Immature natural killer cell (primary cell): ENCODE measurements at places on chromosomes 11 and 22.

- peak overlapping the region; percentile 80 for H3K4me3 ChIP-seq
- no peaks in the 10 kb centered on the region for H3K36me3 ChIP-seq
- H3K27me3 ChIP-seq: peaks cover 14% of the 10 kb centered on the region
- DNase-seq: peak; percentile 63
Observed at GRCh38 chr11:75428281-75428724, 4.7 kb downstream of the KLHL35 start.

DNA sequence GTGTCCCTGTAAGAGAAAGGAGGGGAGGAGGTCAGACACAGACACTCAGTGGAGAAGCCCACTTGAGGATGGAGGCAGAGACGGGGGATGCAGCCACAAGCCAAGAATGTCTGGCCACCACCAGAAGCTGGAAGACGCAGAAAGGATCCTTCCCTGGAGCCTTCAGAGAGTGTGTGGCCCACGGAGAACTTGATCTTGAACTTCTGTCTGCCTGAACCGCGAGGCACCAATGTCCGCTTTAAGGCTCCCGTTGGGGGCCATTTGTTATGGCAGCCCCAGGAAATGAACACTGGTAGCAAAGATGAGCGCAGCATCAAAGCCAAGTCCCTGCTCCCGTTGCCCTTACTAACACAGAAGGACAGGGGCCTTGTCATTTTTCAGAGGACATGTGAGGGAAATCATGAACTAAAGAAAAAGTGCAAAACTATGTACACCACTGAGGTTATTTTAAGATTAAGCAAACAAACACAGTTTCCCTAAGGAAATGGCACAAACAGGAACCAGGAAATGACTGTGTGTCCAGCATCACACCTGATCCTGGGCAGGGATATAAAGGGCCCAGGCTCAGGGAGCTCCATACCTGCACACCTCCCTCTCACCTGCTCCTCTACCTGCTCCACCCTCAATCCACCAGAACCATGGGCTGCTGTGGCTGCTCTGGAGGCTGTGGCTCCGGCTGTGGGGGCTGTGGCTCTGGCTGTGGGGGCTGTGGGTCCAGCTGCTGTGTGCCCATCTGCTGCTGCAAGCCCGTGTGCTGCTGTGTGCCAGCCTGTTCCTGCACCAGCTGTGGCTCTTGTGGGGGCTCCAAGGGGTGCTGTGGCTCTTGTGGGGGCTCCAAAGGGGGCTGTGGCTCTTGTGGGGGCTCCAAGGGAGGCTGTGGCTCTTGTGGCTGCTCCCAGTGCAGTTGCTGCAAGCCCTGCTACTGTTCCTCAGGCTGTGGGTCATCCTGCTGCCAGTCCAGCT is at the start of gene KRTAP5-6:
KRTAP5-6 (plus strand) TSS at position 588 of the 963 bp plus-strand sequence; CDS start at position 639, 51 bp downstream.
- no peak within 1 kb of the TSS for H3K4me3 ChIP-seq
- DNase-seq: no peak
- H3K27ac ChIP-seq: no peak within 1 kb of the TSS
- H3K27me3 ChIP-seq: peaks cover 2% of the 10 kb centered on the region
- peaks cover 4% of the 10 kb centered on the region for H3K36me3 ChIP-seq

- H3K36me3 ChIP-seq: no peaks in the 10 kb centered on the region
- H3K27me3 ChIP-seq: peaks cover 4% of the 10 kb centered on the region
- no peak overlapping the region for H3K4me3 ChIP-seq
- peaks cover 6% of the 10 kb centered on the region for H3K4me1 ChIP-seq
Observed at GRCh38 chr22:44129619-44129976, 51.1 kb upstream of the PARVG start.

- peaks cover 16% of the 10 kb centered on the region for H3K4me1 ChIP-seq
- H3K27ac ChIP-seq: no peak overlapping the region
- DNase-seq: no peak
- H3K36me3 ChIP-seq: no peaks in the 10 kb centered on the region
- no peak overlapping the region for H3K4me3 ChIP-seq
Observed at GRCh38 chr11:76661834-76662434, 8.6 kb downstream of the LRRC32 start.

GRCh38 chr11:73423506-73423905 is 47.3 kb downstream of the RELT start:
- no peaks in the 10 kb centered on the region for H3K4me1 ChIP-seq
- no peak for DNase-seq
- no peaks in the 10 kb centered on the region for H3K27me3 ChIP-seq
- no peaks in the 10 kb centered on the region for H3K36me3 ChIP-seq

GRCh38 chr22:43099095-43099494 is 9.9 kb upstream of the TTLL1 start:
- no peak for DNase-seq
- no peak overlapping the region for H3K4me3 ChIP-seq
- H3K27me3 ChIP-seq: no peaks in the 10 kb centered on the region
- no peaks in the 10 kb centered on the region for H3K36me3 ChIP-seq
- H3K4me1 ChIP-seq: no peaks in the 10 kb centered on the region
- H3K27ac ChIP-seq: no peak overlapping the region

GRCh38 chr11:76317296-76317695 is 63.6 kb downstream of the THAP12 start:
- H3K27me3 ChIP-seq: peaks cover 14% of the 10 kb centered on the region
- no peaks in the 10 kb centered on the region for H3K36me3 ChIP-seq
- no peak overlapping the region for H3K27ac ChIP-seq

DNA sequence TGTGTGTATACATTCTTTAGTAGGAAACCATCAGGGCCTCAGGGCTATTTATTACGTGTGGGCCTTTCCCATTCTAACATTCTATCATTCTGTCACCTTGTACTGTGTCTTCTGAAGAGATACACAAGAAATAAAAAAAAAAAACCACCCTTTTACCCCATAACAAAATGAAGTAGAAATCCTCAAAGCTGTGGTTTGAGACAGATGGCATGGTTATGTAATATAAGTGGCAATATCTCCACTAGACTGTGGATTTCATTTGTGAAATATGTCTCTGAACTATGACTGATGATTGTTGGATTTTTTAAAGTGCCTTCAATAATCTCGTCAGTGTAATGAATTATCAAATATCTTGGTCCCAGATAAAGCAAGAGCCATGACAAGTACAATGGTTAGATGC is 150.0 kb upstream of the BLID start:
- no peak for DNase-seq
- H3K4me3 ChIP-seq: no peak overlapping the region
- no peaks in the 10 kb centered on the region for H3K36me3 ChIP-seq
- peaks cover 4% of the 10 kb centered on the region for H3K27me3 ChIP-seq
- H3K27ac ChIP-seq: no peak overlapping the region
